Heart left ventricle (tissue), 16 donors: ENCODE measurements at places on chromosomes 4 and X. TPM values are rescaled to one million over a fixed set of nuclear protein-coding genes. Genes with fewer than 3 reads are reported as not detected.

DNA sequence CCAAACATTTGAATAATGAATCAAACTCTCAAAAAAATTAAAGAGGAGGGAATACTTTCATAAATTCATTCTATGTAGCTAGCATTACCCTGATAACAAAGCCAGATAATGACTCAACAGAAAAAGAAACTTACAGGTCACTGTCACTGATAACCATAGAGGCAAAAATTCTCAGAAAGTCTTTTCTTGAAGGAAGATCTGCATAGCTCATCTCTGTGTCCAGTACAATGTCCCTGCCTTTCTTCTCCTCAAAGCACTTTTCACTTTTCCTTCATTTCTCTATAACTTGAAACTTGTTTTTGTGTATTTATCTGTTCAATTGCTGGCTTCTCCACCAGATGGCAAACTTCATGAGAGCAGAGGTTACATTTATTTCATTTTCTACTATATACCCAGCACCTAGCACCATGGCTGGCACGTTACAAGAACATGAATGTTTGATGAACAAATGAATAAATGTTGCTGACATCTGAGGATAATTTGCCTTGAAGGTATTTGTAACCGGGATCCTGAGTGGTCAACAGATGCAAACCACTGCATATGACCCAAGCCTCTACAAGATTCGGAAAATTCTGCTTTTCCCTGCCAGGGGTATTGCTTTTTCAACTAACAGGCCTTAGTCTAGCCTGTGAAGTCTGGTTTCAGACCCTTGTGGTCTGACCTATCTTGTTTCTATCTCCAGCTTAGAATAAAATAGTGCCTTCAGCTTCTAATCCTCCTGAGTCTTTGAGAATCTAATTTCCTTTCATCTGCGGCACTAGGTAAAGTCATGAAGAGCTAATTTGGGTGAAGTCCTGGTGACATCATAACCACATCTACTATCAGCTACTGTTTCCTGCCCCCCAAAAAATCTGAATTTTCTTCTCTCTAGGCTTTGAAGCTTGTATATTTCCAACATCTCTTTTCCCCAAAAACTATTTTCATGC, 52.5 kb upstream of the ANTXR2 start:
- DNase-seq, result no peak

GRCh38 chr4:88807499-88807898, 109.9 kb upstream of the NAP1L5 start:
- DNase-seq, result no peak

DNA sequence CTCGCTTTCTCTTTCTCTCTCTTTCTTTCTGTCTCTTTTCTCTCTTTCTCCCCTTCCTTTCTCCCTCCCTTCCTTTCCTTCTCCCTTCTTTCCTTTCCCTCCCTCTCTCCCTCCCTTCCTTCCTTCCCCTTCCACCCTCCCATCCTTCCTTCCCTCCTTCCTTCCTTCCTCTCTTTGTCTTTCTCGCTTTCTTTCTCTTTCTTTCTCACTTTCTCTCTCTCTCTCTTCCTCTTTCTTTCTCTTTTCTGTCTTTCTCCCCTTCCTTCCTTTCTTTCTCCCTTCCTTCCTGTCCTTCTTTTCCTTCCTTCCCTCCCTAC, 2.1 kb upstream of the SORCS2 start:
- DNase-seq, result no peak

DNA sequence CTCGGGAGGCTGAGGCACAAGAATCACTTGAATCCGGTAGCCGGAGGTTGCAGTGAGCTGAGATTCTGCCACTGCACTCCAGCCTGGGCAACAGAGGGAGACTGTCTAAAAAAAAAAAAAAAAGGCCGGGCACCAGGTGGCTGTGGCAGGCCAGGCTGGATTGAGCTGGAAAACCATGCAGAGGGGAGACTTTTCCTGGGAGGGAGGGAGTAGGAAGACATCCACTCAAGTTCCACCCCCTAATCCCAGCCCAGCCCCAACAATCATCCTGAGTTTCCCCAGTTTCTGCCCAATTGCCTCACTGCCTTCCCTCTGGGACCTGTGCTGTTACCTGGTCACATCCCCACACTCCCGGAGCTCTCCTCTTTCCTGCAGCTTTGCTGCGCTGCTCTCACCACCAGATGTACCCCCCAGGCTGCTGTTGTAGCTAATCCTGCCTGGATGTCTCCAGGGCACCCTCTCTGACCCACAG, 9.0 kb upstream of the TSPYL2 start:
- no peak for DNase-seq

GRCh38 chrX:151742311-151742710, 7.8 kb downstream of the CNGA2 start:
- no peak for DNase-seq

- no peak for DNase-seq
These were observed 25.6 kb upstream of the IRF2 start for GRCh38 chr4:184499996-184500395.

The PRR27 gene
- total RNA-seq, result not detected

The MCF2 gene
- total RNA-seq, result 0.09 TPM
